ENCODE measurements at places on chromosomes 11 and 22.

DNA sequence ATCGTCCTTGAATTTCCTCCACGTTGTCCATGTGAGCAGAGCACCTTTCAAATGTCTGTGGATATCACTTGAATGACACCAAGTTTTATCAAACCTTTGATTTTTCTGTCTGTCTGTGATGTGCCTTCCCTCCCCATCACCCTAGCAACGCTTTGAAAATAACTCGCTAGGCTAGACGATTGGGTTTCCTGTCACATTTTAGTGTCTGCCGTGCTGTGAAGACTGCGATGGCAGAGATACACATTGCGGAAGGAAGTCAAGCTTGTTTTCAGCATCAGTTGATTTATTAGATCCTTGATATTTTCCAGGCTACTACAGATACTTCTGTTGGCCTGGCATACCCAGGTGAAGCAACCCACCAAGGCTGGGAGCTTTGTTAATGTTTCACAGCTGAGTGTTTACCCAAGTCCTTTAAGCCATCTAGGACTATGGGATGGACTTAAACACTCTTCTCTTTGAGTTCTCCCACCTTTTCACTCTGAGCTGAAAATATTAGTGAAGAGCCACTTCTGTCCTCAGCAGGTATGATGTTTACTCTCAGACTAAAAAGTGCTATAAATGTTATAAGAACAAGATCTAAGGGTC is 93.6 kb upstream of the CD44 start:
- peak; percentile 82 for DNase-seq

DNA sequence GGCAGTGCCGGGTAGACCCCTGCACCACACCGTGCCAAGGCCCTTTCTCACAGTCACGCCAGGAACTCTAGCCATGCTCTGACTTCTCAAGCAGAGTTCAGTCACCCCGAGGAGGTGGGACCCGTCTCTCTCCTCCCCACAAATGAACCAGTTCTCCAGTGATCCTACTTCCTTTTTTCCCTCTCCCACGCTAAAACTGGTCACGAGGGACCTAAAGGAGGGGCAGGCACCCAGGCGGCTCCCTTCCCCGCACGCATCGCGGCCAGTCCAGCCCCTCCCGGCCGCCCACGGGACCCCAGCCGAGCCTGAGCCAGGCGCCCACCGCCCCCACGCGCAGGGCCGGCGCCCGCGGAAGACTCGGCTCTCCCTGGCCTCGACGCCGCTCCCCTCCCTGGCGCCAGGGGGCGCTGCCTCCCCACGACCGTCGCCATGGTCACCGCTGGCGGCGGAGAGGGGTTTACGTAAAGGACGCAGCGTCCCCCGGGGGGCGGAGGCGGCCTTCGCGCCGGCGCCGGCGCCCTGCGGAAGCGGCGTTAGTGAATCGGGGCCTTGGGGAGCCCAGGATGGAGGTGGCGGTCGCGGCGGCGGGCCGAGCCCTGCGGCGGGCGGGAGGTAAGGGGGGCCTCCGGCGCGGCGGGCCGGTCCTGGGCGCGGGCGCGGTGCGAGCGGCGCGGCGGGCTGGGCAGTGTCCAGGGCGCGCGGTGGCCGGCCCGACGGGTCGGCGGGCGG is at the start of gene DAGLA:
Gene DAGLA (plus strand): TSS at position 499 of the 729 bp plus-strand sequence. CDS start 39,765 bp downstream, outside the sequence.
- peak; percentile 75 for DNase-seq

GRCh38 chr11:72745511-72745910 is 6.7 kb downstream of the ARAP1 start:
- no peak for DNase-seq

DNA sequence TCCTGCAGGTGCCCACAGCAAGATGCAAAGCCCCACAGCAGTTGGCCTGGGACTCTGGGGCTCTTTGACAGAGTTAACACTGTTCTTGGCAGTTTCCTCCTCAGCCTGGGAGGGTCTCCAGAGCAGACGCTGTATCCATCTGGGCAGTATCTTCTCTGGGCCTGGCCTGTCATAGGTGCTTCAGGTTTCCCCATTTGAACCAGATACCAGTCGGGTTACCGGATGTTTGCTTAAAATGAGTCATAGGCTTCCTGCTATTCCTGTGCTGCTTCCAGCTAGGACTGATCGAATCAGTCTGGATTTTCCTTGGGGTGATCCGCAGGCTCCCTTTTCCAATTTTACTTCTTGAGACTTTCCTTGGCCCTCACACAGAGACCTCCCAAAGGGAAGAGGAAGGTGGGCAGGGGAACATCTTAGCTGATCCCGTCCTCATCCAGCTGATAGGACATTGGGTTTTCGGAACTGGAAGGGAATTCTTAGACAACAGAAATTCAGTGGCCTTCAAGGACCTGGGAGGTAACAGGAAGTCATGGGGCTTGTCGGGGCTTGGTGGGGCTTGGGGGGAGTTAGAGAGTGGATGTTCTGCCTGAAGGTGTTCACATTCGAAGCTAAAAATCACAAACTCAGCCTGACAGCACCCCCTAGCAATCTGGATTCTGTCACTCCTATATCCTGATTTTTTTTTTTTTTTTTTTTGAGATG is 2.4 kb upstream of the RANGAP1 start:
- DNase-seq = peak; percentile 27

- DNase-seq = no peak
Measured at GRCh38 chr11:5197536-5197935, 2.9 kb downstream of the OR51V1 start.

DNA sequence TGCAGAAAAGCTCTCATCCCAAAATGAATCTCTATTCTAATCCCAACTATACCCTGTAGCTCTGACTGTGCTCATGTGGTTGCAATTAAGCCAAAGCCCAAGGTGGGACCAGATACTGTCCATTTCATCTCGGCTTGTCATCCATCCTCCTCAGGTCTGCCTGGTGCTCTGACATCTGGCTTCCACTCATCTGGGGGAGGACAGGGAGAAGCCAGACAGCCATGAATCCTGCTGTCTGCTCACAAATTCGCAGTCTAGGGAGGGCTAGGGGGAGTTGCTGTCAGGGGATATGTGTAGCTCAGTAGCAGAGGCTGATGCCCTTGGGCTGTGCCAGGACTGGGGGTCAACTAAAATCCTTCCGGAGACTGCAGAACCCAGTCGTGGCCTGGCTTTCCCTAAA is 167.1 kb downstream of the ETS1 start:
- no peak for DNase-seq

GRCh38 chr11:75326439-75326810 is 25.0 kb downstream of the ARRB1 start:
- DNase-seq = no peak

DNA sequence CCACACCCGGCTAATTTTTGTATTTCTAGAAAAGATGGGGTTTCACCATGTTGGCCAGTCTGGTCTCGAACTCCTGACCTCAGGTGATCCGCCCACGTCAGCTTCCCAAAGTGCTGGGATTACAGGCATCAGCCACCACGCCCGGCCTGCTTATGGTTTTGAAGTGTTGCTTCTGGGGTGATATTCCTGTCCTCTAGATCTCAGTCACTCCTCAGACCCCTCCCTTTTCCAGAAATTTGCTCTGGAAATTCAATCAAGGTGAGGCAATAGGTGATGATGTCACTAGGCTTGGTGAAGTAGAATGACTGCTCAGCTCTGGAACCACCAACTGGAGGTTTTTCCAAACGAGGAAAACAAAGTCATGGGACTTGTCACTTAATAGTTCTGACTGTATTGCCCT is 36.6 kb upstream of the CREB3L1 start:
- DNase-seq = no peak

GRCh38 chr11:126608658-126609057 is 253.2 kb downstream of the ST3GAL4 start:
- peak; percentile 48 for DNase-seq

DNA sequence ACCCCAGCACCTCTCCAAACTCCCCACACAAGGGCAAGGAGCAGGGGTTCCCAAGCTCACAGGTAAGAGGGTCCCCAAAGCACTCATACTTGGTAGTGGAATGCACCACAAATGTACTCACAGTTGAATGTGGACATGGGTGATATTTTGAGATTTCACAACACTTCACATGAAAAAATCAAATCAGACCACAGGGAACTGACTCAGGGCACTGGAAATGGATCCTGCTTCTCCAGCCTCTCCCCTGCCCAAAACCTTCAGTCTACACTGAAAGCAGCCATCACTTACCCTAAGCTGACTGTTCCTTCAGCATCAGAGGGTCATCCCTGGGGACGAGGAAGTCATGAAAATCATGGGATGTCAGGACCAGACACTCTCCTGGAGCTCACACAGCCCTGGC is 40.2 kb downstream of the SCGB1A1 start:
- no peak for DNase-seq

- DNase-seq = peak; percentile 46
Measured at GRCh38 chr11:94504689-94505293, 7.5 kb upstream of the C11orf97 start.

GRCh38 chr11:79269611-79270307 is 171.1 kb downstream of the TENM4 start:
- peak; percentile 43 for DNase-seq

GRCh38 chr22:22720724-22721261 is 76.4 kb downstream of the GGTLC2 start:
- DNase-seq = no peak

DNA sequence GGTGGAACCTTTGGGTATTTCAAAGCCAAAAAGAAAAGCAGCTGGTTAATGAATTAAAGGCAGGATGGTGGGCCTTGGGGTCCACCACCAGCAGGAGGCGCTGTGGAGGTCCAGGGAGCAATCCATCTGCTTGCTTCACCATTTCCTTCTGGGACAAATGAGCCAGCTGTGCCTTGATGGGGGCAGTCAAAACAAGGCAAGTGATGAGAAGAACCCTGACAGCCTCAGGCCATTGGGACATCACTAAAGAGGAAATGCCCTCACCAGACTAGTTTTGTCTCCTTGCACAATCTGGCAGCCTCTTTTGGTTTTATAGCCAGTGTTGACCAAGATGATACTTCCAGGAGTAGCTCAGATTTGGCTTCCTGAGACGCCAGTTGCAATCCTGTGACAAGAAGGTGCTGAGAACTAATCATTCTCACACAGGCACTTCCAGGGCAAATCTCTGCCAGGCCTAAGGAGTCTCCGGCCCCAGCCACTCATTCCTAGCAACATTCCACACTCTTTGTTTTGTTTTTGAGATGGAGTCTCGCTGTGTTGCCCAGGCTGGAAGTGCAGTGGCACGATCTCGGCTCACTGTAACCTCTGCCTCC is 38.2 kb upstream of the WEE1 start:
- DNase-seq = peak; percentile 3

- DNase-seq = no peak
Measured at GRCh38 chr22:49015459-49015858, 812.2 kb downstream of the BRD1 start.

- DNase-seq = peak; percentile 39
Measured at GRCh38 chr11:6323291-6323905, 3.1 kb upstream of the CAVIN3 start.

- DNase-seq = peak; percentile 10
Measured at GRCh38 chr11:101127197-101127698, 2.4 kb downstream of the PGR start.

DNA sequence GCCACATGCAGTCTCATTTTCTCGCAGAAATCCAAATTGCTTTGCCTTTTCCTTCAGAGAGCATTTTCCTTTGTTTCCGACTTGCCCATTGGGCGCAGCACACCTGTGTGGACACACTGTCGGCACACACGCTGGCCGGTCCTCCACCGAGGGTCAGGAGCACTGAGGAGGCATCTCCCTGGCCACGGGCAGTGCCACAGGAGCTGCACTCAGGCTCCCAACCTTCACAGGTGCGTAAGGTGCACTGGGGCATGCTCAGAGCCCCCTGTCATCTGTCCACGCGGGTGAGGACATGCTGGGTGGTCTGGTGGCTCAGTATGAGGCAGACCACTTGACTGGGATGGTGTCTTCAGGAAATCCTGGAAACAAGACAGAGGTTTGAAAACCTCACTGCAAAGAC is 779.1 kb downstream of the BRD1 start:
- no peak for DNase-seq

DNA sequence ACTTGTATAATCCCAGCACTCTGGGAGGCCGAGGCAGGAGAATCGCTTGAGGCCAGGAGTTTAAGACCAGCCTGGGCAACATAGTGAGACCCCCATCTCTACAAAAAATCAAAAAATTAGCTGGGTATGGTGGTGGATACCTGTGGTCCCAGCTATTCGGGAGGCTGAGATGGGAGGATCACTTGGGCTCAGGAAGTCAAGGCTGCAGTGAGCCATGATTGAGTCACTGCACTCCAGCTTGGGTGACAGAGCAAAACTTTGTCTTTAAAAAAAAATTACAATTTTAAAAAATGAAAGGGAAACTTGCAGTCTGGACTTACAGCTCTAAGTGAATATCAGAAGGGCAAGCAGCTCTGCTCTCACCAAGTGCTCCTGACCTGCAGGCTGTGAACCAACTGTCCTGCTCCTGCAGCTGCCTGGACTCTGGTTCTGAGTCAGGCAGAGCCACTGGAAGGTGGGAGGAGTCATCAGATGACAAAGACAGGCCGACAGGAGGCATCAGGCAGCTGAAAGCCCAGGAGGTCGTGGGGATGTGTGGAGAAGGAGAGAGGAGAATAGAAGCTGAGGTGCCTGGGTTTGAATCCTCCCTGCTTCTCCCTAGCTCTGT is 9.6 kb downstream of the SMTNL1 start:
- DNase-seq = no peak

- no peak for DNase-seq
Measured at GRCh38 chr11:30830681-30831080, 244.5 kb upstream of the MPPED2 start.

DNA sequence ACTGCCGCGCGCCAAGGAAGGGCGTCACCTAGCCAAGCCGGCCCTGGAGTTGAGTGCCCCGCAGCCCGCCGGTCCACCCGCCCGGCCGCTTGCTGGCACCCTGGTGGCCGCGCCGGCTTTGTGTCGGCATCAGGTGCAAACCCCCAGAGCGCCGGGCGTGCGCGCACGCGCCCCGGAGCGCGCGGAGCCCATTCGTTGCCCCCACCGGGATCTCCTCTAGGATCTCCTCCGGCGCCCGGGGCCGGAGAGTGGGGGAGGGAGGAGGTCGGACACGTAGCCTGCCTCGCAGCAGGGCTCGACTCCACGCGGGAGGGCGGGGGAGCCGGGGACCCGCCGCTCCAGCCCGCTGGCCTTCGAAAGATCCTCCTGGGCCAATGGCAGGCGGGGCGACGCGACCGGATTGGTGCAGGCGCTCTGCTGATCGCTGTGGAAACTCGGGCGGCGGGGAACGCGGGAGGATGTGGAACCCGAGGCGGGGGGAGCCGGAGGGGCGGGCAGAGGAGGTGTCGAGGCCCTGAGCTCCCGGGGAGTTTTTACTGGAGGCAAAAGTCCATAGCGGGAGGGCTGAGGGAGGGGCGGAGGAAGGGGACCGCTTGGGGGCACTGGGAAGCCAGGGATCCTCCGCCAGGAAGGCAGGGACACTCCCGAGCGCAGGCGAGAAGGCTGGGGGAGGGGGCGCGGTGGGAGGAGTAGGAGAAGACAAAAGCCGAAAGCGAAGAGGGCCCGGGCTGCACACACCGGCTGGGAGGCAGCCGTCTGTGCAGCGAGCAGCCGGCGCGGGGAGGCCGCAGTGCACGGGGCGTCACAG is at the start of gene FADS2:
Gene FADS2 (plus strand): TSS at position 730 of the 808 bp plus-strand sequence. CDS start 91 bp downstream, outside the sequence.
- DNase-seq = peak; percentile 98

- DNase-seq = no peak
Measured at GRCh38 chr11:112619106-112619505, 342.1 kb upstream of the NCAM1 start.

GRCh38 chr11:58578635-58579191 is at the start of gene ZFP91:
Gene ZFP91 (plus strand): TSS chr11:58579063. CDS start chr11:58579282, 219 bp downstream.
- peak; percentile 98 for DNase-seq

Measured in NCI-H345 (cell line).